ENCODE measurements at places on chromosomes 2 and 18.

DNA sequence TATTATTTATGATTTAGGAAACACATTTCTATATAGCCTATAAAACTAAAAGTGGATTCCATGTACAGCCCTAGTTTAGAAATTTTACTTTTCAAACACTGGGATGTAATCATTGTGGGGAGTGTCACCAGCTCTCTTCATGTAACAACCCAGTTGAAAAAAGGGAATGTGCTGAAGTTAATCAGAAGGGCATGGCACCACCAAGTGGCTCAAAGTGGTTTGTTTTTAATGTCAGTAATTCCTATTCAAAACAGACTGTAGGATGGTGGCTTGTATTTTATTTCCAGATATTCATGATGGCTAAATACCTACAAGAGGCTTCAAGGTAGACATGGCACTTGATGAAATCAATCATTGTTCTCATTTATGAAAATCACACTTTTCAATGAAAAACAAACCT, 58.1 kb upstream of the TMEM182 start:
- no peak for DNase-seq

DNA sequence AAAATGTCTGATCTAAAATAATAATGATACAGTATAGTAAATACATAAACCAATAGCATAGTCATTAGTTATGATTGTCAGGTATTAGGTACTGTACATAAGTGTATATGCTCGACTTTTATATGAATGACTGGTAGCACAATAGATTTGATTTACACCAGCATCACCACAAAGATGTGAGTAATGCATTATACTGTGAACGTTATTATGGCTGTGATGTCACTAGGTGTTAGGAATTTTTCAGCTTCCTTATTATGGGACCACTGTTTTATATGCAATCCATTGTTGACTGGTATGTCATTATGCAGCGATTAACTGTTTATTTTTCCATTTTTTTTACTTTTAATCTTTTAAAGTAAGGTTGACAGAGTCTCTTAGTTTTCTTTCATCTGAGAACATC, 23.7 kb downstream of the ATP9B start:
- DNase-seq: no peak

DNA sequence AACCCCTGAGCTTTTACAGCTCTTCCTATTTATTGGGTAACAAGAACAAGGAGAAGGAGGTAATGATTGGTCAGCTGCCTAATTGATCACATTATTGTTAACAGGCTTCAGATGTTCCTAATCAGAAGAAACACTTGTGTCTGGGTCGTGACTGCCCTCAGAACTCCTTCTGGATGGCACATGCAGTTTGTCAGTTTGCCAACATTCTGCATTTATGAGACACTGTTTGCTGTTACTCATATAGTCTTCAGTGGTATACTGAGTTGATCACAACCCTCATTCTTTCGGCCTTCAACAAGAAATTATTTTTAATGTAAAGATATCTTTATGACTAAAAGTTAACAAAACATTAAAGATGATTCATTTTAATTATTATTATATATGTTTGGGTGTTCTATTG, 95.7 kb upstream of the DOCK10 start:
- DNase-seq: no peak

DNA sequence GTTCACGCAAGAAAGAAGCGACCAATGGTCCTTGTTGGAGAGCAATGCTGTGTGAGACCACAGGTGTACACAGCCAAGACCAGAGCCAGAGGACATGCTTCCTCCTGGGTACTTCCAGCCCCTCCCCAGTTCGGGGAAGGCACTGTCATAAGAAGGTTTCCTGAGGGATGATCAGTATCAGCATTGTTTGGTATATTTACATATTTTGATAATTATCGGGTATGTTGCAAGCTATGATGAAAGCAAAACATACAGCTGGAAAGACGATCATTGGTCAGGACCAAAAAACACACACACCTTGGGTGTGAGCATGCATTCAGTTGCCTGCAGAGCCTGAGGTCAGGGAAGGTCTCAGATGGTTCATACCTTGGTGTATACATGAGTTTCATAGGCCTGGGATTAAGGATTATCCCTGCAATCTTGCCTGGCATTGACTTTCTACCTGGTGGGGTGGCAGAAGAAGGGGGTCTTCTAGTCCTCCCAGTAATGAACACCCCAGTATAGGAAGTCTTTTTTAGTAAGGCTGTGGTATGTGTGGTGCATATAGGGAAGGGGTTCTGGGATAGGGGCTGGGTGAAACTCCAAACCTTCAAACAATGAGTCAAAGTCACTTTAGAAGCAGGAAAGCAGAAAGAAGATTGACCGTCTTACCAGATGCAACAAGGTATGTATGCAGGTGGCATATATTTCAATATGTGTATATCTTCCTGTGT, 2.9 kb downstream of the SERPINB2 start:
- no peak for DNase-seq

DNA sequence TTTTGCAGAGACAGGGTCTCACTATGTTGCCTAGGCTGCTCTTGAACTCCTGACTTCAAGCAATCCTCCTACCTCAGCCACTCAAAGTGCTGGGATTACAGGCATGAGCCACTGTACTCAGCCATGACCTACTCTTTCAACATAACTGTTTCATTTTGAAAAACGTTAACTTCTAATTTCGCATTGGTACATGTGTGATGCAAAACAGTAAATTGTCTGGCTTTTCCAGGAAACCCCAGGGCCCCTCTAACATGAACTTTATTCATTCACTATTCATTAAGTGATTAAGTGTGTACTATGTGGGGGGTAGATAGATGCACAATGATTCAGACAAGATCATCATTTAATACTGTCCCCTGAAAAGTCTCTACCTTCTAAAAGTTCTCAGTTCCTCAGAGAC, 364.9 kb downstream of the SS18 start:
- no peak for DNase-seq

- no peak for DNase-seq
Measured at GRCh38 chr2:10389573-10389972, 58.6 kb downstream of the ODC1 start.

- no peak for DNase-seq
Measured at GRCh38 chr18:49843131-49843530, 29.8 kb upstream of the ACAA2 start.

DNA sequence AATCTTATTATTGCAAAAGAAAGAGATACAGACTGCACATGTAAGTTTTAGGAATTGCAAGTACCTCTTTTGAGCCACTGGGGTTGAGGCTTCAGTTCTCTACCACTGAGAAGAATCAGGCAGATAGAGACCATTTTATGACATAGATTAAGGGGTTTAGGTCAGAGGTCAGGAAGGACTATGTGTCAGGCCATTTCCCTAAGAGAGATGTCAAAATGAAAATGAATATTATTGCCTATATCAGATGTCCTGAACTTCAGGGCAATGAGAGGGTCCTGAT, 113.7 kb downstream of the GATA6 start:
- DNase-seq: no peak

DNA sequence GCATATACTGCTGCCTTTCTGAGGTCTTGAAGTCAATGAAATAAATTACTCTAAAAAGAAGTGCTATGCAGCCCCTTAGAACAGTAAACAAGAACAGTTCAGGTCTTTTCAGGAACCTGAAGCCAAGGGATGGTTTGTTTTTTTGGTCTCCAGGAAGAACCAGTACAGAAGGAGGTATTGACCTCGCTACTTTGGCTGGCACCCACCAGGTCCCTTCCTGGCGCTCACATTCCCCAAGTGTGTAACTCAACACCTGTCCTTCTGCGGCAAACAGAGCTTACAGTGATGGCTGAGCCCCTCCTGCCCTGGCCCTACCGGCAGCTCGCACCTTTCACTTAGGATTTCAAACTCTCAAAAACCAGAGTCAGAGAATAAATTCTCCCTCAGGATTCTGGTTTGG, 51.9 kb downstream of the SETBP1 start:
- no peak for DNase-seq

- DNase-seq: no peak
Measured at GRCh38 chr18:44977856-44978255, 297.2 kb downstream of the SETBP1 start.

GRCh38 chr2:202196727-202197126, 41.7 kb downstream of the SUMO1 start:
- no peak for DNase-seq

DNA sequence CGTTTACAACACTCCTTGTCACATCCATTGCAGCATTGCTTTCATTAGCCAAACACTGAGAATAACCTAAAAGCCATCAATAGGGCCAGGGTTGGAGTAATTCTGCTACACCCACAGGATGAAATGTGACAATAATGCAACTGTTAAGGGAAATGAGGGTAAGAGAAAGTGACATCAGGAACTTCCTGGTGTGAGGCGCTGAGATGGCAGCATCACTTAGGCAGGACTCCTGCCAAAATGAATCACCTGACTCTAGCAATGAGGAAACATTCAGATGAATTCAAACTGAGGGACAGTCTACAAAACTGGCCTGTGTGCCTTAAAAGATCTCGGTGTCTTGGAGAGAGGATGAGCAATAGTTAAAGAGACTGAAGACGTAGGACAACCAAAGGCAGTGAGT, 115.6 kb upstream of the AGAP1 start:
- DNase-seq: no peak

- no peak for DNase-seq
Measured at GRCh38 chr2:48738806-48739205, 16.7 kb downstream of the LHCGR start.

- DNase-seq: no peak
Measured at GRCh38 chr2:224922142-224922727, 120.0 kb downstream of the DOCK10 start.

DNA sequence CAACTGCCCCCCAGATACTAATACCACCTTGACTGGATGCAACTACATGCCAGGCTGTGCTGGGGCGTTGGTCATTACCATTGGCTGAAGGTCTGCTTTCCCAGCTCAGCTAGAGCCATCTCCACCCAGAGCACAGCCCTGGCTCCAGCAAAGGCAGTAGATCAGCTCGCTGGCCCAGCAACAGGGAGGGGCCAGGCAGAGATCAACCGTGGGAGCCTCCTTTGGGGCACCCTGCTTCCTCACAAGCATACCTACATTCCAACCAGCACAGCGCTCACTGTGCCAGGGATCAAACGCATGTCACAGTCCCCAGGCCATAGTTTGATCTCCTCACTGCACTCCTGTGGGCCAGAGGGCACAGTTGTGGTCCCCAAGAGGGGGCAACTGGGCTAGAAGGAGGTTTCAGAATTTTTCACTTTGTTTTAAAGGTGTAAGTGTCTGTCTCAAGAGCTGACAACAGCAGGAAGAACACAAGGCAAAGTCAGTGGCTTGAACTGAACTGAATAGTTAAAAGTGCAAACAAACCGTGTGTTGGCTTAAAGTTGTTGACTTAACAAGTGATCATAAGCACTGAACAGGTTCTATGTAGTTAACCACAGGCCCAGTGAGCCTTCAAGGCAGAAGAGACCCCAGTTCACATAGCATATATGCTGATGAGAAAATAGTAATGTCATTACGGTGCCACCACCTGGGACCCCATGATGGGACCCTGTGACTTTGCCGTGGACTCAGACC, 70.1 kb upstream of the BZW1 start:
- no peak for DNase-seq

- DNase-seq: no peak
Measured at GRCh38 chr18:35618696-35619095, 37.2 kb downstream of the GALNT1 start.

DNA sequence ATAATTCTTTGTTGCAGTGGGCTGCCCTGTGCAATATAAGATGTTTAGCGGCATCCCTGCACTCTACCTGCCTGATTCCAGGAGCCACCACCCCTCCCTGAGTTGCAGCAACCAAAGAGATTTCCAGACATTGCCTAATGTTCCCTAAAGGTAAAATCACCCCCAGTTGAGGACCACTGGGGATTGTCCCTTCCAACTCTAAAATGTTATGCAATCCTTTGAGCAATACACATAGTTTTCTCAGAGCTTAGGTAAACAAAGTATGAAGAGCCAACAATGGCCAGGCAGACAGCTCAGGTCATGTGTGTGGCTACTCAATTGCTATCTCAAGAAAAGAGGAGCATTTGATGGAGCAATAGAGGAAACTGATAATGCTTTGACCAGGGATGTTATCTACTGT, 87.0 kb downstream of the XDH start:
- no peak for DNase-seq

GRCh38 chr2:106180602-106181001, 13.5 kb downstream of the UXS1 start:
- no peak for DNase-seq

GRCh38 chr2:178069551-178069950, 3.0 kb downstream of the PDE11A start:
- no peak for DNase-seq
